ENCODE measurements at places on chromosomes 3 and 15.

DNA sequence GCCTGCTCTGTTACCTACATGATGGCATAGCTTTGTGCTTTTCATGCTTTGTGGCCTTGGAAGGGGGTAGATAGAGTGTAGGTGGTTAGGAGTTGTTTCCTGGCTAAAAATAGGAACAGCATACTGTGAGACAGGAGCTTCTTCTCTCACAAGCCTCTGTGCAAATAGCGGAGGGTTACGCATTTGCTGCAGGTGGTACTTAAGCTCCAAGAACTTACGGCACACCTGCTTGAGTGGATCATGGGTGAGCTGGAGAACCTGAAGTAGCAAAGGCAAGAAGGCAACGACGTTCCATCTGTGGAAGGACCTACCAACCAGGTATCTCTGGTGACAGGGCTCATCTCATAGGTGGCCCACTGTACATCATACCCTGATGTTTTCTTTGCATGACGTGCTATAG lies 66.0 kb downstream of the ST6GAL1 start:
- DNase-seq = peak; percentile 78

DNA sequence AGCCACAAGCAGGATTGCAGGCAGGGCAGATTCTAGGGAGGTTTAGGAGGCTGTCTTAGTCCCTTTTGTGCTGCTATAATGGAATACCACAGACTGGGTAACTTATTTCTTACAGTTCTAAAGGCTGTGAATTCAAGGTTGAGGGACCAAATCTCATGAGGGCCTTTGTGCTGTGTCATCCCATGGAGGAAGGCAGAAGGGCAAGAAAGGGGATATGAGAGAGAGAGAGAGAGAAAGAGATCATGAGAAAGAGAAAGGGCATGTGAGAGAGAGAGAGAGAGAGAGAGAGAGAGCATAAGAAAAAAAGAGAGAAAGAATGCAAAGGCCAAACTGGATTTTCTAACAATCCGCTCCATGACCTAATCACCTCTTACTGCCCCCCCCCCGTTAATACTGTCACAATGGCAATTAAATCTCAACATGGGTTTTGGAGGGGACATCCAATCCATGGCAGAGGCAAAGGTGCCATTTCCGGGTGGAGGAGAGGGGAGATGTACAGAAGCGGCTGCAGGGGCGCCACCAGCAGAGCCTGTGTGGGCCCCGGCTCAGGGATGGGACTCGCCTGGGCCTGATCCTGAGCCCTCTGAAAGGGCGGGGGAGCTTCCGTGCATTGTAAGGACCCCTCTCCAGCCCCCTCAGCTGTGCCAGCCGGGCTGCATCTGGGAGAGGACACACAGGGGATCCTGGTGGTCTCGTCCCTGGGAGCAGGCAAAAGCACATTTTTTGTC lies 20.5 kb downstream of the MRPS11 start:
- no peak for DNase-seq

GRCh38 chr3:45979378-45979777 lies 16.2 kb downstream of the FYCO1 start:
- DNase-seq = no peak

DNA sequence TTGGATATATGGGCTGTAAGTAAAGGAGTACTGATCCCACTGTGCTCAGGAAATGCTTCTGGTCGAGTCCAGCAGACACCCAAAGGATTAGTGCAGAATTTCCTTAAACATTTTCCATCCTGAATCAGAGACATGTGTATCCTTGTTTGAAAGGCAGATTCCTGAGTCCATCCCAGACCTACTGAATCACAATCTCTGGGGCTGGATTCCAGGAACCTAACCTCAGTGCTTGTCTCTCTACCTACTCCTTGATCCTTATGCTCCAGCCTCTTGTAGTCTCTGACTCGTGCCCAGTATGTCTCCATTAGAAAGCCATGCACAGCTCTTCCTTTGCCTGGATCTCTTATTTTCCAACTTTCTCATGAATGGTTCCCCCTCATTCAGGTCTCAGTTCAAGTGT lies 585.8 kb downstream of the NLGN1 start:
- no peak for DNase-seq

DNA sequence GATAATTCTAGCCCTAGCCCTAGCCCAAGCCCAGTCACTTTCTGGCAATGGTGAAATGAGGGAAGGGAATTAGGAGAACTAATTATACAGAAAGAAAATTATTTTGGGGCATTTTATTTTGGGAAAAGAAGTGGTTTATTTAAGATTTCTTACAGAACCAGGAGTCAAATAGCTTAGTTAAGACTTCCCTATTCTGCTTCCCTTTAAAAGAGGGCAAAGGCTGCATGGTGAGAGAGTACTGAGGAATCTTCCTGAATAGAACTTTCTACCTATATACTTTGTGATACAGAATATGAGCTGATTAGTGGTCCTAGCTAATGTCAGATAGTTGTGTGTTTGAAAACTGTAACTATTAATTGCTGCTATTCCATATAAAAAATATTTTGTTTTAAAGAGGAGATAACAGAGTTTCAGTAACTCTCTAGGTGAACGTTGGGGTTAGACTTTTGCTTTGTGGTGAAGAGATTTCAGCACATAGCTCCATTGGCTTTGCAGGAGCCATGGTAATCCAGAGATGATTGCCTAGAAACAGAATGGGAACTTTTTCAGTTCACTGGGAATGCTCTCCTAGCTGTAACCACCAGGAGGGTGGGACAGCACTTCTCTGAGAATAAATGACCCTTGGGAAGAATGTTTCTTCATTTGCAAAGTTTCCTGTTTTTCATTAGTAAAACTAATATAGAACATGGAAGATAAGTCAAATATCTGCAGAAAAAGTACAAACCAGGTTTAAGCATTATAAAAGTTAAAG lies 5.3 kb upstream of the GCSAM start:
- no peak for DNase-seq

- DNase-seq = no peak
Measured at GRCh38 chr3:35944926-35945710, 305.8 kb downstream of the ARPP21 start.

GRCh38 chr15:79209690-79210089 lies 72.8 kb upstream of the ANKRD34C start:
- no peak for DNase-seq

- DNase-seq = no peak
Measured at GRCh38 chr3:41188306-41188705, 11.0 kb upstream of the CTNNB1 start.

- DNase-seq = no peak
Measured at GRCh38 chr15:85759376-85759775, 35.3 kb downstream of the KLHL25 start.

GRCh38 chr3:115624901-115625300 lies 1.6 kb downstream of the GAP43 start:
- no peak for DNase-seq

DNA sequence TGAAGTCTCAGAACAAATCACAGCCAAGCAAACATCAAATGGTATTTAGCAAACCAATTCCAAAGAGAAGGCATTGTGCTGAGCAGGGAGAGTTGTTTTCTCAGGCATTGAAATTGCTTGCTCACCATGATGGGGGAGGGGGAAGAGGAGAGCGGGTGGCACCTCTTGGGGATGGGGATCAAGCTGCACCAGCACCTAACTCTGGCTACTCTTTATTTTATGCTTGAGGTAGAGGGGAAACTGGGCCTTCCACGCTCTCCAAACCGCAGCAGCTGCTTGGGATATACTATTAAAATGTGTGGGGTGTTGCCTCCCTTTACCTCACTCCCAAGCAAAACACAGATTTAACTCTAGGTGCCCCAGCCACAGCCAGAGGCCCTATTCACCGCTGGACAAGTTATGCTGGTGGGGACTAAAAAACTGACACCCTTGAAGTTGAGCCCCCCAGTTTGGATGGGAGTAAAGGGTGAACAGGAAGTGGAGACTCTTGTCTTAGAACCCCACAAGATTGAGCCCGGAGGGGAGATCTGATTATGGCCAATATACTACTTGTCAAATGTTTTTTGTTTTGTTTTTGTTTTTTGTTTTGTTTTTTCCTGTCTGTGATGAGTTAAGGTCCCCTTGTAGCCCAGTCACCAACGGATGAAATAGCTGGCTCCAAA lies 5.0 kb upstream of the FOXB1 start:
- DNase-seq = peak; percentile 83

- no peak for DNase-seq
Measured at GRCh38 chr3:38368238-38368637, 21.7 kb downstream of the XYLB start.

GRCh38 chr15:76155731-76156130 lies 95.9 kb downstream of the TMEM266 start:
- no peak for DNase-seq

GRCh38 chr3:177640319-177640965 lies 443.2 kb upstream of the TBL1XR1 start:
- DNase-seq = no peak

DNA sequence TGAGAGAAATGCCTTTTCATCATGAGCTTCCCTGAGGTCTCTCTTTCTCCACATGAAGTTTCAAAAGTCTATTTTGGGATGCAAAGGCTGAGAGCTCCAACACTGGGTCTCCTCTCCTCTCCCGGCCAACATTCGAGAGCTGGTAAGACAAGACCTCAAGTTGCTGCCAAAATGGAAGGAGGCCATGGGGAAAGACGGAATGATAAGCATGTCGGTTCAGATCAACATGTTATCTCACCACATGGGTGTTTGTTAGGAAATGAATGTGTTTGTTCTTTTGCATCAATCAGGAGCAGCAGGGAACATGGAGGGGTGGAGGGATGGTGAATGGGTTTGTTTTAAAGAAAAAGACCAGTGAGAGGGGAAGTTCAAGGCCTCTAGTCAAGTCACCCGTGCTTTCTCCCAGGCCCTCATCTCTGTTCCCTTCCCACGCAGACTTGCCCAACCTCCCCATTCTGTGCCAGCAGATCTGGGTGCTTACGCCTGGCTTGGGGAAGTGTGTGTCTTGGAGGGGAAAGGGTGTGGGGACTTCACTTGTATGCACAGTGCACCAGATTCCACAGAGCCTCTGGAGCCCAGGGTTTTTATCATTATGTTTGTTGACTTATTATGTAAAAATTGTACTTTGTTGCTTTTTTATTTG lies 23.5 kb upstream of the ATP10A start:
- no peak for DNase-seq

DNA sequence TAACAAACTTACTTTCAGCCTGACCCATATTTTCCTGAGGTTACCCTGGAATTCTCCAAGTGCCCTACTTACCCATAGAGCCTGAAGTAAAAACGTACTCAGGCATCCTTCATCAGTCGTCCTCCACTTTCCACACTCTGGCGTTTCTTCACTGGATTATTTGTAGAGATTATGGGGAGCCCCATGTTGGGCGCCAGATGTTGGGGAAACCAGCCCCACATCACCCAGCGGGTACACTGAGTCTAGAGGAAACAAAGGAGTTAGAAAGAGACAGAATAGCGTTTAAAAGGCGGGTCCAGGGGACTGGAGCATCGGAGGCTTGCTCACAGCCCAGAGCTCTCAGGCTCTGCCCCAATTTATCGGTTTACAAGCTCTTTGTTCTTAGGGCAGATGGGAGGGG lies 9.7 kb upstream of the SLC28A2 start:
- DNase-seq = no peak

GRCh38 chr15:79643393-79643792 lies 211.3 kb downstream of the MINAR1 start:
- DNase-seq = no peak

DNA sequence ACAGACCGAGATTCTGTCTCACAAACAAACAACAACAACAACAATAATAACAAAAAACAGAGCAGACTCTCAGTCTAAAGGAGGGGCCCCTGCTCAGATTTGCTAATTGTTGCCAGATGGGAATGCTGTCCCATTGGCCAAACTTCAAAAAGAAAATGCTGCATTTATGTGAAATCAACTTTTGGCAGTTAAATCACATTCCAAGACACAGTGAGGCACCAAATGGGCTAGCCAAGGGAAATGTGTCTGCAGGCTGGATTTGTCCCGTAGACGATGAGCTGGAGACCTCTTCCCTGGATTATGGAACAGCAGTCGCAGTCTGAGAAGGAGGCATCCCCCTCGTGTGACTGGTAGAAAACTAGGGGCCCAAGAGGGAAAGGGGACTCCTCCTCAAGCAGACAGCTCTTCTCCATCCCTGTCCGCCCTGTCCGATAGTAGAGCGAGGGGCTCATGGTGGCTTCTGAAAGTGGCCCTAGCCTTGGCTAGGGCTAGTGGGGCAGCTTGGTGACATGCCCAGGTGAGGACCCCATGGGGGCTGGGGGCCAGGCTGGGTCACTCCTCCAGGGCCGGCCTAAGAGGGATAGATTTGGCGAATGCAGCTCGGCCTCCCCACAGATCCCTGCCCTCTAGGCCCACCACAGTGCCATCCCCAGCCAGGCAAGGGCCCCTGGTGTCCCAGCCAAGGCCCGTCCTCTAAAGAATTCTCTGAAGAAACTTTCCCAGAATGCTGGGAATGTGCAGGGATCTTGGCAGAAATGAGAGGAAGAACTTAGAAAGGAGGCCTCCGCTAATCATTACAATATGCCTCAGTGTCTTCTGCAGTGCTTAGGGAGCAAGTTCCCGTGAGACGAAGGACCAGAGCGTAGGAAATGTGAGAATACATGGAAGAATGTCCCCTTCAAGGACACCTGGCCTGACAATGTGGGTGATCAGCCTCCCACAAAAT lies 2.0 kb downstream of the SLC22A14 start:
- DNase-seq = no peak

DNA sequence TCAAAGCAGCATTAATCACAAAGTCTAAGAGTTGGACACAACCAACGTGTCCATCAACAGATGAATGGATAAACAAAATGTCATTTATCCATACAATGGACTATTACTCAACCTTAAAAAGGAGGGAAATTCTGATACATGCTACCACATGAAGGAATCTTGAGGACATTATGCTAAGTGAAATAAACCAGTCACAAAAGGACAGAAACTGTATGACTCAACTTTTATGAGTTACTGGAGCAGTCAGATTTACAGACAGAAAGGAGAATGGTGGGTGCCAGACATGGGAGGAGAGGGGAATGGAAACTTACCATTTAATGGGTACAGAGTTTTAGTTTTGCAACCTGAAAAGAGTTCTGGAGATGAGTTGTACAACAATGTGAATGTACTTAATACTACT lies 43.0 kb upstream of the SEC13 start:
- no peak for DNase-seq

DNA sequence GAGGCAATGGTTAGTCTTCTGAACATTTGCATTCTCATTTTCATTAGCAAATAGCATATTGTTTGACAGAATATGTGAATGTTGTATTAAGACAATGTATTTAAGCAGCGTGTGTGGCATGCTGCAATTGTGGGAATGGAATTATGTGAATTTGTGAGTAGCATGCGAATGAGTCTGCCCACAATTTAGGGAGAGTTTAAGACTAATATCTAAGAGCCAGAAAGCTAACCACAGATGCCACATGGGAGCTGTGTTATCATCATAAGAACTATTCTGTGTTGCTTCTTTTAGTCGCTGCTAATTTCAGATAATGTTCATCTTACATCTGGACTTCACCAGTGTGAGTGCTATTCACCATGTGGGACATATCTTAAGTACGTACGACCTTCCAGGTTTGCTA lies 494.5 kb downstream of the RBMS3 start:
- DNase-seq = no peak
